DND-41 (cell line): ENCODE measurements at places on chromosomes 4 and X.
A peak's percentile ranks its signal among the peaks of the same experiment; 100 is the strongest.

DNA sequence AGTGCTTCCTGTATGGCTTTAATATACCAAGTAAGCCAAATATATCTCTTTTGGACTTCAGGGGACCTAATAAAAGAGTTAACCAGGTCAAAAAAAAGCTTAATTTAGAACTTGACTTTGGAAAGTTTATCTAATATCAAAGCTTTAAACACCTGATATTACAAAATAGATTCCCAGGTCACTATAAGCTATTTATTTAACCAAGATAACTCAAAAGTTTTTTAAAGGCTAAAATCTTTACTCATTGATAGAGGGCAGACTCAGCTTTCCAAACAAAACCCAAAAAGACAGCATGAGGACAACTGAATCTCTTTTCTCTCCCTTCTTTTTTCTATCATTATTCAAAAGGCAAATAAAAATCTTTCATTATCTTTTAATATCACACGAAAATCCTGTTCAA lies 19.5 kb downstream of the NUDT11 start:
- no peak overlapping the region for H3K4me3 ChIP-seq
- no peaks in the 10 kb centered on the region for H3K36me3 ChIP-seq
- H3K27ac ChIP-seq: no peak overlapping the region
- H3K27me3 ChIP-seq: no peaks in the 10 kb centered on the region
- H3K4me1 ChIP-seq: no peaks in the 10 kb centered on the region

DNA sequence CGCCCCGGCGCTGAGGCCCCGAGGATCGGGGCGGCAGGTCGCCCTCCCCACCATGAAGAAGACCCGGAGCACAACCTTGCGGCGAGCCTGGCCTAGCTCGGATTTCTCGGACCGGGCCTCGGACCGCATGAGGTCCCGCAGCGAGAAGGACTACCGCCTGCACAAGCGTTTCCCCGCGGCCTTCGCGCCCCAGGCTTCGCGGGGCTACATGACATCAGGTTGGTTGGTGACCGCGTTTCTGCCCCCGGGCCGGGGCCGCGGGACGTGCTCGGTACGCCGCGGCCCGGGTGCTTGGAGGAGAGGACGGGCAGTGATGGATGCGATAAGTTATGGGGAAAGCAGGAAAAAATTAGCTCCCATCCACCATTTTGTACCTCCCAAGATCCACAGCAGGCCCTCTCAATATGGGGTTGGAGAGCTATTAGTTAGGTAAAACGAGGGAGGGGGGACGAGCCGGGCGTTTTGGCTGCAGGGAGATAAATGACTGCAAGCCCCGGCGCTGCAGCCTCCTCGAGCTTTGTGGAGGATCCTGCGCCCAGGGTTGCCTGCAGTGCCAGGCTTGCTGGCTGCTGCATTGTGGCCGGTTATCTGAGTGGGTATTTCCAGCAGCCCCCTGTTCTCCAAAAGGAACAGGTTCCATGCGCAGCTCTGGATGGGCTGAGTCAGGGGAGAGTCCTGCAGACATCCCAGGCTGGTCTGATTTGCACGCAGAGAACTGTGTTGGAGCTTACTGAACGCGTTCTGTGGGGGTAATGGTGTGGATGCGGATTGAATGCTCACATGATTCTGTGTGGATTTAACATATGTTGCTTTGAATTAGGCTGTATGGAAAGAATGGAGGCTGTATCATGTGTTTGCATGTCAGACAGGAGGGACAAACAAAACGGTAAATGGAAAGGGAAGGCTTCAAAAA lies 1.9 kb downstream of the STOX2 start:
- H3K4me1 ChIP-seq: no peaks in the 10 kb centered on the region
- no peak overlapping the region for H3K27ac ChIP-seq
- no peak for DNase-seq
- H3K27me3 ChIP-seq: no peaks in the 10 kb centered on the region

GRCh38 chr4:40150932-40151331 lies 45.9 kb upstream of the RHOH start:
- no peak overlapping the region for H3K4me3 ChIP-seq
- DNase-seq: no peak
- H3K36me3 ChIP-seq: peaks cover 44% of the 10 kb centered on the region
- H3K27ac ChIP-seq: peak overlapping the region; percentile 70
- no peaks in the 10 kb centered on the region for H3K27me3 ChIP-seq
- peaks cover 35% of the 10 kb centered on the region for H3K4me1 ChIP-seq

DNA sequence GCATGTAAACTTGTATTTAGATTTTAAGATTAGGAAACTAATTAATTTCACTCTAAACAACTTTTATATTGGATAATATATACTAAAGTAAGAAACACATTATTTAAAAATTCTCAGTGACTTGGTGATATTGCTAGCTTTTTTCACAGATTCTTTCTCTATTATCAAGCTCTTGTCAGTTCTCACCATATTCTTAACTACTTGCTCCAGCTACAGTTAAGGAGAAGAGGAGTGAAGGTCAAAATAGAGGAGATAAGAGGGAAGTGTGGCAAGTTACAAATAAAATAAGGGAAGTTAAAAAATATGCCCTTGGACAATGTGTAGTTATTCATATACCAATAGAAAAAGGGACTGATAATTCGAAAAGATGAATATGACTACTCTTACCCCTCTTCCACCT lies 34.7 kb upstream of the NAF1 start:
- no peaks in the 10 kb centered on the region for H3K4me1 ChIP-seq
- no peak overlapping the region for H3K27ac ChIP-seq
- no peak overlapping the region for H3K4me3 ChIP-seq
- DNase-seq: no peak

- H3K4me1 ChIP-seq: no peaks in the 10 kb centered on the region
- H3K27ac ChIP-seq: no peak overlapping the region
- no peaks in the 10 kb centered on the region for H3K36me3 ChIP-seq
- DNase-seq: no peak
Observed at GRCh38 chrX:69050051-69050765, 115.0 kb downstream of the PJA1 start.

DNA sequence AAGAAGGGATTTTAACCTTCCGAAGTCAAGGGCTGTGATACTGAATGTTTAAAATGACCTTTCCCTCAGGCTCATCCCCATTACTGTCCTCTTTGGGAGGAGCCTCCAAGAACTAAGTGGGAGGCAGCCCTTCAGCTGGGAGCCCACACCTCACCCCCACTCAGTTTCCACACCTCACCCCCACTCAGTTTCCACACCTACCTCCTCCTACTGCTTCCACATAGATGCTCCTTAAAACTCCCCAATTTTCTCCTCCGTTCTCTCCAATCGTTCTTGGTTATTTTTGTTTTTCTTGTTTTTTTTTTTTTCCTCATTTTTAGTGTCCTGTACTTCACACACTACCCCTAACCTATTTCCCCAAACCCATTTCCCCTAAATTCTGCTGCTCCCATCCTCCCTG lies 31.6 kb upstream of the ANXA3 start:
- no peak for DNase-seq
- no peak overlapping the region for H3K4me3 ChIP-seq
- H3K4me1 ChIP-seq: no peaks in the 10 kb centered on the region
- no peak overlapping the region for H3K27ac ChIP-seq
- no peaks in the 10 kb centered on the region for H3K36me3 ChIP-seq

GRCh38 chr4:156419080-156419685 lies 465.5 kb upstream of the CTSO start:
- H3K4me3 ChIP-seq: no peak overlapping the region
- H3K27me3 ChIP-seq: no peaks in the 10 kb centered on the region
- no peaks in the 10 kb centered on the region for H3K36me3 ChIP-seq
- DNase-seq: no peak

GRCh38 chr4:179325181-179325580 lies 1882.9 kb upstream of the AGA start:
- DNase-seq: no peak
- H3K4me3 ChIP-seq: no peak overlapping the region
- H3K27ac ChIP-seq: no peak overlapping the region

GRCh38 chr4:122584519-122584918 lies 36.3 kb downstream of the IL21 start:
- H3K27ac ChIP-seq: no peak overlapping the region
- H3K4me3 ChIP-seq: no peak overlapping the region
- H3K36me3 ChIP-seq: no peaks in the 10 kb centered on the region
- DNase-seq: no peak
- peaks cover under 1% of the 10 kb centered on the region; the same call in 1 of the 2 replicates for H3K4me1 ChIP-seq

- H3K4me1 ChIP-seq: no peaks in the 10 kb centered on the region
- H3K27ac ChIP-seq: no peak overlapping the region
- no peaks in the 10 kb centered on the region for H3K27me3 ChIP-seq
- DNase-seq: no peak
Observed at GRCh38 chr4:138643827-138644226, 371.8 kb upstream of the NOCT start.

GRCh38 chr4:80539190-80539589 lies 203.7 kb downstream of the CFAP299 start:
- no peaks in the 10 kb centered on the region for H3K36me3 ChIP-seq
- no peak for DNase-seq
- H3K27ac ChIP-seq: no peak overlapping the region
- H3K4me3 ChIP-seq: no peak overlapping the region
- no peaks in the 10 kb centered on the region for H3K4me1 ChIP-seq

DNA sequence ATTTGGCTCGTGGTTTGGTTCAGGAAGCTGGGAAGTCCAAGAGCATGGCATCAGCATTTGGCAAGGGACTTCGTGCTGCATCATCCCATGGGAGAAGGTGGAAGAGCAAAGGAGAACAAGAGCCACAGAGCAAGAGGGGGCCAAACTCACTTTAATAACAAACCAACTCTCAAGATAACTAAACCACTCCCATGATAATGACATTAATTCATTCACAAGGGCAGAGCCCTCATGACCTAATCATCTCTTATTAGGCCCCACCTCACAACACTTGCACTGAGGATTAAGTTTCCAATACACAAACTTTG lies 113.4 kb upstream of the ATXN3L start:
- peaks cover 5% of the 10 kb centered on the region; the same call in 1 of the 2 replicates for H3K4me1 ChIP-seq
- DNase-seq: no peak
- H3K36me3 ChIP-seq: no peaks in the 10 kb centered on the region

GRCh38 chr4:119471259-119471658 lies 149.3 kb upstream of the FABP2 start:
- H3K4me1 ChIP-seq: no peaks in the 10 kb centered on the region
- H3K36me3 ChIP-seq: peaks cover 45% of the 10 kb centered on the region
- no peak for DNase-seq

DNA sequence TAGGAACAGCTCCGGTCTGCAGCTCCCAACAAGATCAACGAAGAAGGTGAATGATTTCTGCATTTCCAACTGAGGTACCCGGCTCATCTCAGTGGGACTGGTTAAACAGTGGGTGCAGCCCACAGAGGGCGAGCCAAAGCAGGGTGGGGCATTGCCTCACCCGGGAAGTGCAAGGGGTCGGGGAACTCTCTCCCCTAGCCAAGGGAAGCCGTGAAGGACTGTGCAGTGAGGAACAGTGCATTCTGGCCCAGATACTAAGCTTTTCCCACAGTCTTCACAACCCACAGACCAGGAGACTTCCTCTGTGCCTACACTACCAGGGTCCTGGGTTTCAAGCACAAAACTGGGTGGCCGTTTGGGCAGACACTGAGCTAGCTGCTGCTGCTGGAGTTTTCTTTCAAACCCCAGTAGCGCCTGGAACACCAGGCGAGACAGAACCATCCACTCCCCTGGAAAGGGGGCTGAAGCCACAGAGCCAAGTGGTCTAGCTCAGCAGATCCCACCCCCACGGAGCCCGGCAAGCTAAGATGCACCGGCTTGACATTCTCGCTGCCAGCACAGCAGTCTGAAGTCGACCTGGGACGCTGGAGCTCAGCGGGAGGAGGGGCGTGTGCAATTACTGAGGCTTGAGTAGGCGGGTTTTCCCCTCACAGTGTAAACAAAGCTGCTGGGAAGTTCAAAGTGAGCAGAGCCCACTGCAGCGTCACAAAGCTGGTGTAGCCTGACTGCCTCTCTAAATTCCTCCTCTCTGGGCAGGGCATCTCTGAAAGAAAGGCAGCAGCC lies 84.6 kb downstream of the THOC2 start:
- no peak overlapping the region for H3K27ac ChIP-seq
- no peak for DNase-seq
- no peaks in the 10 kb centered on the region for H3K4me1 ChIP-seq
- no peaks in the 10 kb centered on the region for H3K27me3 ChIP-seq

- H3K27me3 ChIP-seq: no peaks in the 10 kb centered on the region
- H3K4me3 ChIP-seq: no peak overlapping the region
- H3K36me3 ChIP-seq: no peaks in the 10 kb centered on the region
- no peak for DNase-seq
- H3K4me1 ChIP-seq: no peaks in the 10 kb centered on the region
Observed at GRCh38 chr4:59759082-59759825, 1440.9 kb upstream of the ADGRL3 start.

DNA sequence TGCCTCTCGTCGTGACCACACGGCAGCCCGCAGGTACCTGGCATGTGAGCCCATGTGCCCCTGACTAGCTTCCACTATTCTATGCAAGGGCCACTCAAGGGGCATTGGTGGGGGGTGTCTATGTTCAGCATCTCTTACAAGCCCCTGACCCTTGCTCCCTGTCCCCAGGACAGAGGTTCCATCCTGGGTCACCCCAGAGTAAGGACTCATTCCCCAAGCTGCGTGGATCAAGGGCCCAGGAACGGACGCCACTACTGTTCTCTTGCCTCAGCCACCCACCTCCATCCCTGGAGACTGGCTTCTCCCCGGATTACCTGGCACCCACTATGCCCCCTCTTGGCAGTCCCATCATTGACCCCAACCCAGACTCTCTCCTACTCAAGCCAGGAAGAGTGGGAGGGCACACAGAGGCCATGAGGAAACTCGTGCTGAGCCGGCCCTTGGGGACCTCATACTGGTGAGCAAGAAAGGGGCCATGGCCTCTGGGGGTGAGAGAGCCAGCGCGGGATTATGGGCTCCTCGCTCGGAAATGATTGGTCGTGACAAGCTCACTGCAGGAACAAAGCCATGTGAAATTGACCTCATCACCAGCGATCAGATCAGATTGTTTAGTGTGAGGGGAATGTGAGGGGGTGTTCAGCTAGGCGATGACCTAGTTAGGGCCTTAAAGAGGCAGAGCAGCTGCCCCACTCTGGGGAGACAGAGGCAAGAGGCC lies 50.1 kb upstream of the PJA1 start:
- no peaks in the 10 kb centered on the region for H3K27me3 ChIP-seq
- no peak for DNase-seq
- H3K4me3 ChIP-seq: no peak overlapping the region
- H3K36me3 ChIP-seq: no peaks in the 10 kb centered on the region

DNA sequence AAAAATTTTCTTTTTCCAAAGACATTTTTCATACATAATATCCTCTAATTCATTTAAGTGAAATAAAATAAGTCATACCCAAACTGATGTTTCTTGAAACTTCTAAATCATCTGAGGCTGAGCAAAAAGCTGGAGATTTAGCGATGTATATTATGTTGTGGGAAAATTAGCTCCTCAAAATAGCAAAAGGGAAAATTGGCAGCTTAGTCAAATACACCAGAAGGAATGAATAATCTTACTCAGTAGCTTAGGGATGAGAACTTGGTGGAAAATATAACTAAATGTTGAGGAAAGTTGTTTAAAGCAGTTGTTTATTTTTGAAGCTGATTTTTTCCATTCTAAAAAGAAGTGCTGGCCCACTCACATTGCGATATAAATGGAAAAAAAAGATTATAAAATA lies 40.9 kb downstream of the GABRA4 start:
- H3K4me1 ChIP-seq: no peaks in the 10 kb centered on the region
- H3K27ac ChIP-seq: no peak overlapping the region
- no peaks in the 10 kb centered on the region for H3K36me3 ChIP-seq
- no peak for DNase-seq
- H3K27me3 ChIP-seq: no peaks in the 10 kb centered on the region
